ENCODE measurements at places on chromosomes 6 and 20.

DNA sequence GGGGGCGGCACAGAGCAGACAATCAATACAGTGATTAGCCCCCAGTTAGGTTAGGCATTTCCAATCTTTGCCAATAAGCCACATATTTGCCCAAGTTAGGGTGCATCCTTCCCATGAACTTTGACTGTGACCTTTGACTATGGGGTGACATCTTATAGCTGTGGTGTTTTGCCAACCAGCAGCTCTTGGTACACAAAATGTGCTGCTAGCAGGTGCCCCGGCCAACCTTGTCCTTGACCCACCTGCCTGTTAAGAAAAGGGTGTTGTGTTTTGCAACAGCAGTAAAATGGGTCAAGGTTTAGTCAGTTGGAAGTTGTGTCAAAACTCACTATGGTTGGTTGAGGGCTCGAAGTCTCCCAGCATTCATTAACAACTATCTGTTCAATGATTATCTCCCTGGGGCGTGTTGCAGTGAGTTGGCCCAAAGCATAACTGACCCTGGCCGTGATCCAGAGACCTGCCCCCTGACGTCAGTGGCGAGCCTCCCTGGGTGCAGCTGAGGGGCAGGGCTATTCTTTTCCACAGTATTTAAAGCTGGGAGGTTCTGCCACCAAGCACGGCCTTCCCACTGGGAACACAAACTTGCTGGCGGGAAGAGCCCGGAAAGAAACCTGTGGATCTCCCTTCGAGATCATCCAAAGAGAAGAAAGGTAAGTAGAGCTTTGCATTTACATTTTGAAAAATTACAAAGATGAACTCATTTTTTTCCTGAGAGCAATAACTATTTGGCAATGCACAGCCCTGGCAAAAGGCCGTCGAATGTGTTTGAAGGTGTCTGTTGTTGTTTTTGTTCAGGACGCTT lies at the start of gene PCK1:
PCK1 (plus strand) TSS at position 557 of the 802 bp plus-strand sequence. CDS start 302 bp downstream, outside the sequence.
- DNase-seq: no peak

GRCh38 chr6:165205632-165206031 lies 103.8 kb downstream of the C6orf118 start:
- no peak for DNase-seq

- DNase-seq: no peak
These were observed 38.4 kb downstream of the KIF3B start for GRCh38 chr20:32315891-32316290.

- DNase-seq: no peak
These were observed 18.8 kb upstream of the RALGAPA2 start for GRCh38 chr20:20731000-20731944.

DNA sequence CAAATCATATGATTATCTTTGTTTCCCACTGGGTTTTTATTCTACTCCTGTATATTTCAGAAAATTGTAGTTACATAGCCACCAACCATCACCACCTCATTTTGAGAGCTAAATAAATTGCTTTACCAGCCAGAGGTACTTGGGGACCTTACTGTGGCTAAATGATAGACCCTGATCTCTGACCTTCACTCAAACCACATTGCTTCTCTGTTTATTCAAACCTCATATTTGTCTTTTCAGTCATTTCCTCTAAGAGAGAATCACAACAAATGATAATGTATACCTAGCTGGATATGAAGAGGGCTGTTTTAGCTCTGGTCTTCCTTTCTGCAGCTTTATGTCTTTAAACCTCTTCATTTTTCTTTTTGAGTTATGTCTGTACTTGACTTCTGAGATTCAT lies 142.8 kb downstream of the ADGB start:
- DNase-seq: no peak
